ENCODE measurements at places on chromosomes 7 and 10.

GRCh38 chr10:117535298-117536071, 7.1 kb upstream of the EMX2 start:
- DNase-seq, result no peak

GRCh38 chr7:139643951-139644585, 120.6 kb downstream of the CLEC2L start:
- peak; percentile 32 for DNase-seq

DNA sequence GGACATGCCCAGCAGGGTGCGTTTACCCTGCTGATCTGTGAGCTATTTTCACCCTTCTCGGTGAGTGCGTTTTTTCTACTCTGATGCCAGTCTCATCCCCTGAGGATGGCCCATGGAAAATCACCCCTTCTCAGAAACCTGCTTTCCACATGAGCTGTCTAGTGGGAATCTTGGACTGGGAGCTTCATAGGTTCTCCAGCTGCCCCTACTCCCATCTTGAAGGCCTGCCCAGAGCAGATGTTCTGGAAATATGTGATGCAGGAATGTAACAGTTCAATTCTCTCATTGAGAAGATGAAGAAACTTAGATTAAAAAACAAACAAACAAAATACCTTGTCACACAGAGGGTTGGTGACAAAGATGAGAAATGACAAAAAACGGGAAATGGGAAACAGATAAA, 146.9 kb upstream of the RAB11FIP2 start:
- DNase-seq, result no peak

DNA sequence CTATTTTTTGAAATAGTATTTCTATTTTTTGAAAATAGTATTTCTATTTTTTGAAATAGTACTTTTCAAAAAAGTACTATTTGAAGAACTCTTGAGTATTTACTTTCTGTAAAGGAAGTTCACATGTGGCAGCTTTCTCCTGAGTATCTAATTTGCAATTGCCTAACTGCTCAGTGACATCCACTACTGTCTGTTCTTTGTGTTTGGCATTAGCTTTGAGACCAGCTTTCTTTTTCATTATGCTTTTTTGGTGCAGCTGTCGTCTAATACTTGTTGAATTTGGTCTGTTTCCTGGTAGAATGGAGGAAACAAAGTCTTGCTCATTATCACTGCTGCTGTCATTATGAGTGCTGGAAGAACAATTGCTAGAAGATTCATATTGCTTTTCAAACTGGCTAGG, 99.1 kb downstream of the BMPR1A start:
- no peak for DNase-seq

DNA sequence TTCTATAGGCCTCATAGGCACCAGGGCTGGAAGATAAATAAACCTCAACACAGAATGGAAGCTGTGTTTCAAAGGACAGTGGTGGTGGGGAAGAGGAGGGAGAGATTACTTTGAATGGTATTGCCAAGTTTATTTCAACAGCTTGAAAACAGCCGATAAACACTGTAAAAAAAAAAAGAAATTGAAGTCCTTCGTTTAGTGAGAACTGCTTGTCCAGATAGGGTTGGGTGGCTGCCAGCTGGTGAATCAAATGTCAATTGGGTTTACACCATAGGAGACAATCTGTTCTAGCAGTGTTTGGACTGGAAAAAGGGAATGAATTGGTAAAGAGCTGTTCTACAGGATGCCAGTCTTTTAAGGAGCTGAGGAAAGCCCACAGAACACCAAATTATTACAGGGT, 254.8 kb downstream of the PHF14 start:
- DNase-seq, result no peak

DNA sequence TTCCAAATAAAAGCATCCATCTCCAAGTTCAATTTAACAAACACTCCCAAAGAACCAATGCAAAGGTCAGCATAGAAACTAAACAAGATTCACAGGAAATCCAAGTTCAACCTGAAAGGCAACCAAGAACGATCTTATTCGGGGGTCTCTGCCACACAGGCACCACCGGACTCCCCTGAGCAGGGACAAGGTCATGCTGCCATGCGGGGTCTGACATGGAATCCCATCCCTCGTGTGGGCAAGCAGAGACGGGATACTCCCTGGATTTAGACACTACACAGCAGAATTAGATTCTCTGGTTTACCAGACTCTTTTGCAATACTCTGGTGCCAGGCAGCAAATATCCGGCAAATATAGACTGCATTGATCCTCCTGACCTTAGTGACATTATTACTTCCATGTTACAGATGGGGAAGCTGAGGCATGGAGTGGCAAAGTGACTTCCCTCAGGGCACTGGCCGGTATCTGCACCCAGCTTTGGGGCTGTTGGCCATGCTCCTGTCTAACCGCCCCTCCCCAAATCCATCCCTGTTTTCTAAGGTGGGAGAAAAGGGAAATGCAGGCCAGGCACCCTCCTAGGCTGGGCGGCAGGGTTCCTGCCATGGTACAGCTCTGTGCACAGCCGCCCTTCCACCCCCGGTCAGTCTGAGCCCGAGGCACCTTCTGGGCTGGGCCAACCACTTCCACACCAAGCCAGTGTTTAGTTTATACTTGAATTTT, 111.8 kb downstream of the VIPR2 start:
- DNase-seq, result no peak

DNA sequence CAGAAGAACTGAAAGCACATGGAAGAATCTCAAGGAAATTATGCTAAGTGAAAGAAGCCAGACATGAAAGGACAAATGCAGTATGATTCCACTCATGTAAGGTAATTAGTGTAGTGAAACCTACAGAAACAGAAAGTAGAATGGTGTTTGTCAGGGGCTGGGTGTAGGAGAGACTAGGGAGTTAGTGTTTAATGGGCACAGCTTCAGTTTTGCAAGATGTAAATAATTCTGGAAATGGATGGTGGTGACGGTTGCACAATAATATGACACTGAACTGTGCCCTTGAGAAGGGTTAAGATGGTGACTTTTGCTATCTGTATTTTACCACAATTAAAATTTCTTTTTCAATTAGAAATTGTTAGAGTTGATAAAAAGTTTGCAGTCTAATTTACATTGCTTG, 157.3 kb upstream of the ADCY1 start:
- no peak for DNase-seq

GRCh38 chr10:123766761-123767160, 100.6 kb downstream of the GPR26 start:
- DNase-seq, result no peak

- peak; percentile 36 for DNase-seq
Measured at GRCh38 chr10:100730725-100731406, 14.5 kb upstream of the PAX2 start.

- DNase-seq, result no peak
Measured at GRCh38 chr7:30992414-30992813, 28.7 kb downstream of the GHRHR start.

Data from stimulated activated CD4-positive, alpha-beta T cell treated with anti-CD3 and anti-CD28 coated beads, Interleukin-4, amount 100 ng/mL, for 4 hours (primary cell).